ENCODE measurements at places on chromosomes 13 and 19.

- no peak for DNase-seq
Observed at GRCh38 chr13:53631511-53631910, 602.9 kb downstream of the OLFM4 start.

DNA sequence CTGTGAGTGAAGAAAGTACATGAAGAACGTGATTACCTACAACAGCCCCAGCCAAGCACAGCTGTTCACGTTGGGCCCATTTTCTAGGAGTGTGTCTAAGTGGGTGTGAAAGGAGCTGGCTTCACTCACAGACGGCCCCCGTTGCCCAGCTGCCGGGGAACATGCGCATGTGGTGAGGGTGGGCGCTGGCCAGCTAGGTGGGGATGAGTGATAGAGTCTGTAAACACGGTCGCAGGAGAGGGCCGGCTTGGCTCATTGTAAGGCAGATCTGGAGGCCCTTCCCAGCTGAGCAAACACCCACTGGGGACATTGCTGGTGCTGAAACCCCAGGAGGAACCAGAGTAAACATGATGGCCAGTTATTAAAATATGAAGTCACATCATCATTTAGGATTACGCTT lies 160.5 kb downstream of the TEX29 start:
- peak; percentile 64 for DNase-seq

DNA sequence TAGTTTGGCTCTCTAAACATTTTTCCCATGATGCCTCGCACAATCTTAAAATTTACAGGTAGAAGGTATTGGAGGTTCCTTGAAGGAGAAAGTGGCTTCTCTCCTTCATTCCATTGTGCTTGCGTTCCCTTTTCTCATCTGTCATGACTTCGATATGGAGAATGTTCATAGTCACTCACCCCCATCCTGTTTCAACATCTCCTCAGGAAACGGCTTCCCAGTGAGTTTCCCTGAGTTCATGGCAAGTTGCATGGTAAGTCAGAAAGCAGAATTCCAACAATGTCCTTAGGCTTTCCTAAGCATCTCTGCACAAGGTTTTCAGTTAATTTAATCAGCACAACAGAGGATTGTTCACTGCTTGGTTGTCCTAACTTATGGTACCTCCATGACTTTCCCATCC lies 581.8 kb upstream of the SLITRK5 start:
- no peak for DNase-seq

DNA sequence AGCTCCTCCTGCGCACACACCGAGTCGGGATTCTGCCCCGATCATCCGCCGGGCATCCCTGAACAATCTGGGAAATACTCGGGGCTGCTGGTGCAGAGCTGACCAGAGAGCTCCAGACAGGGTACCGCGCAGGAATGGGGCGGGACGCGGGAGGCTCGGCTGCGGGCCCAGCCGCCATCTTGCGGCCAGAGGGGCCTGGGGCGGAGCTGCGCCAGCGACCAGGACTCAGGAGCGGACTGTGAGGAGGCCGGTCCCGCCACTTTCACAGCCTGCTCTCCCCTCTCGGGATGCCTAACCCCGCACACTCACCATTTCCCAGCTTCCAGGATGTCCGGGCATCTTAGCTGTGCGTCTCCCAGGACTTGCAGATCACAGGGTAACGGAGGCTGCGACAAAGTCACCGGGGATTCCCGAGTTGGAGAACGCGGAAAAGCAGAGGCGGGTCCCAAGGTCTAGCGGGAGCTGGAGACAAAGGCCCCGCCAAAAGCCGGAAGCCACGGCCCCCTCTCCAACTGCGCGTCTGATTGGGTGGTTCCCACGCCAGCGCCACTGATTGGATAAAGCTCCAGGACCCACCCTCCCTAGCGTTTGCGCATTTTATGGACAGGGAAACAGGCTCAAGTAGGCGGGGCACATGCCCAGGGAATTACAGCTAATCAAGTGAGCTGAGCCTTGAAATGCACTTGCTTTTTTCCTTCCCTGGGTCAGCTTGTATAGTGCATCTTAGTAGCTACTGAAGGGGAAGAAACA lies 15.8 kb upstream of the ZNF43 start:
- peak; percentile 86 for DNase-seq

DNA sequence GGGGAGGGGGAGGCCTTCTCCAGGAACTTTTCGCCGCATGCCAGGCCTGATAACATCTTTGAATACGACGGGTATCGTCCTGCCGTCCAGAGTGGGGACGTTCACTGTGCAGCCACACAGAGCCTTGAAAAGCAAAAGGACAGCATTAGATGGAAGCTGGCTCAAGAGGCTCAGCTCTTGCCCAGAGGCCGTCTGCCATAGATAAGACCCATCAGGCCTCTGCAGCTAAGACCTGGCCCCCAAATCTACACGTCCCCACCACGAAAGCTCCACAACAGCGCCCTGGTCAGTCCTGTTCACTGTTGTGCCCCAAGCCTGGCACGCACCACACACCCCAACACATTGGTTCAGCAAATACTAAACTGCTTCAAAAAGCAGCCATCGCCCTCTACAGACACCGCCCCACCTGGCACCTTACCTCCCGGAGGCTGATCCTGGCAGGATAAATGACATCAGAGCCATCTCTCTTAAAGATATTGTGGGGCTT lies 2.1 kb downstream of the DNAJB1 start:
- no peak for DNase-seq

- no peak for DNase-seq
Observed at GRCh38 chr19:30393046-30393445, 20.9 kb downstream of the ZNF536 start.

- no peak for DNase-seq
Observed at GRCh38 chr13:95603887-95604555, 40.5 kb downstream of the DZIP1 start.

GRCh38 chr13:90447734-90448101 lies 899.8 kb upstream of the MIR17HG start:
- no peak for DNase-seq

DNA sequence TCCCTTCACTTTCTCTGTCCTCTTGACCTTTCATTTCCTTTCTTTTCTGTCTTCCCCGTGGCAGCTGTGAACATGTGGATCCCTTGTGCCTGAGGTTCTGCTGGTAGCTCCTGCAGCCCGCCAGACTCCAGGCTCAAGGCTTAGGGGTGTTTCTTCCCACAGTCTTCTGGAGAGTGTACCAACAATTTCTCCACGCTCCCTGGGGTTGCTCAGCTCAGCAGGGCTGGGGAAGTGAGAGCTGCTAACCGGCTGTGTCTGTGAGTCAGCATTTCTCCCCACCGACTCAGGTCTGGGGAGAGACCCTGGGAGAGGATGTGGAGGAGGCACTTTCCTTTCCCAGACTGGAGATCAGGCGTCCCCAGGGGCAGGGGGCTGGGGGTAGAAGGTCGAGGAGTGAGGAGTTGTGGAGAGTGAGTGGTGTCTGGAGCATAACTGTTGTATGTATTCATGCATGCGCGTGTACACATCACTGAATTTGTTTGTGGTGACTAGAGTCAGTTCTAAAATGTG lies 193.6 kb downstream of the KCNRG start:
- DNase-seq, result no peak

- DNase-seq, result no peak
Observed at GRCh38 chr13:58434943-58435342, 803.4 kb downstream of the PCDH17 start.

DNA sequence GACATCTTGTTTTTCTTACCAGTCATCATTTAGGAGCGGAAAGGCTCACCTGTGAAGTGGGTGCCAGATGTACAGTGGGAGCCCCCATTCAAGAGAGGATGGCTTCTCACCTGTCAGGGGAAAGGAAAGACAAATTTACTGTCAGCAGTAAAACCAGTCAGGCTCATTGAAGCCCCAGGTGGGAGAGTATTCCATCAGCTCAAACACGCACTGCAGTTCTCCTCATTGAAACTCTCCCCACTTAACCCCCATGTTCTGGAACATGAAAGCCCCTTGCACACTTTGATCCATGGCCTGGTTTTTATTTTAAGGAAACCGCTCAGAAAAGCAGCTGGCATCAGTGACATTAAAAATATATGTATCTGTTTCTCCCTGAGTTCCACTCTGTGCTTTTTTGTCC lies 401.1 kb upstream of the ZNF507 start:
- no peak for DNase-seq

GRCh38 chr13:55705971-55706370 lies 1434.7 kb upstream of the PRR20A start:
- no peak for DNase-seq

DNA sequence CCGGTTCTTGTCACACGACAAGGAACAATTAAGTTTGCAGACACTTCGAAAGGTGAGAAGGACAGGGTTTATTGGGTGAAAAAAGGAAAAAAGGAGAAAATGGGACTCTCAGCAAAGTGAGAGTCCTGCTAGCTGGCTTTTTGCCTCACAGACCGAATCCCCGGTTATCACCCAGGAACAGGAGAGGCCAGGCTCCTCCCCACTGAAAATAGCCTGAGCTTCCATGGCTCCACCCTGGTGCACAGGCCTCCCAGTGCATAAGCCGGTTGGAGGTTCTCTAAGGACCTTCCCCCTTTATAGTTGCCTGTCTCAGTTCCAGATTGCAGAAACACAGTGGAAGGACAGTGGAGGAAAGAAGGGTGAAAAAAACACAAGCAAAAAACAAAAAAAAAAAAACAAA lies 571.7 kb downstream of the KCTD12 start:
- DNase-seq, result no peak

GRCh38 chr13:113927661-113928581 lies 46.0 kb downstream of the C13orf46 start:
- DNase-seq, result no peak

- no peak for DNase-seq
Observed at GRCh38 chr13:110479648-110480047, 81.9 kb downstream of the RAB20 start.

DNA sequence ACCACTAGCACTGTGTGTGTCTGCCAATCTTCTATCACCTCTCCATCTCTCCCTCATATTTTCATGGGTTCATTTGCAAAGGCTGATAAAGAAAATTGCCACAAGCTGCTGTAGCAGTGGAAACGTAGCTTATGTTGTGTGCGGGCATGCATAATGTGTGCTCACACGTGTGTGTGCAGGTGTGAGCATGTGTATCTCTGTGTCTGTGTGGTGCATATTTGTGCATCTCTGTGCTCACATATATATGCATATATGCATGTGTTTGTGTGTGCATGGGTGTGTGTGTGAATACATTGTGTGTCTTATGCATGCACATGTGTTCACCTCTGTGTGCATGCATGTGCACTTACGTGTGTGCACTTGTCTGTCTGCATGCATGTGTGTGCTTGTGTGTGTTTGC lies 181.8 kb upstream of the UBL3 start:
- DNase-seq, result no peak

DNA sequence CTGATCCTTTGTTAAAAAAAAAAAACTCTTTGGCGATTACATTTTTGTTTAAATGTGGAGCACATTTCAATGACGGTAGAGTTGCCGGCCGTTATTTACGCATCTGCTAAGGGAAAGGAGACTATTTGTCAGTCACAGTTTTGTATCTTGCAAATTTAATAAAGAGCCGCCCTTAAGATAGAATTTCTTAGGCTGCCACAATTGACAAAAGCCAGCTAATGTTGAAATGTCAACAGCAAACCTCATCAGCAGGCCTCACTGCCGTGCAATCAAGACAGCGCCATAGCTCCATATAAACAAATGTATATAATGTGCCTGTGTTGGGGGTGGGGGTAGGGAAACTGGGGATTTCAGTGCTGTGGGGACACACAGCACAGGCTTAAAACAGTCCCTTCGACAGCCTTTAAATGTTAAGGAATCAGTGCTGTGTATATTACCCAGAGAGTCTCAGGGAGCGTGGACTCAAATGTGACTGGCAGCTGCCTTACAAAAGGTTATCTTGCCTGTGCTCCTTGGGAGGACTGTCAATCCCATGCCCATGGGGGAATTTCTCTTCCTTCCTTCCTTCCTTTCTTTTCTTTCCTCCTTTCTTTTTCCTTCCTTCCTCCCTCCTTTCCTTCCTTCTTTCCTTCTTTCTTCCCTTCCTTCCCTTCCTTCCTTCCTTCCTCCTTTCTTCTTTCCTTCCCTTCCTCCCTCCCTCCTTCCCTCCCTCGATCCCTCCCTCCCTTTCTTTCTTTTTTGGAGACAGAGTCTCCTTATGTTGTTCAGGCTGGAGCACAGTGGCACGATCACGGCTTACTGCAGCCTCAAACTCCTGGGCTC lies 108.0 kb downstream of the URI1 start:
- peak; percentile 26 for DNase-seq

GRCh38 chr19:3725640-3726310 lies 17.6 kb downstream of the TJP3 start:
- no peak for DNase-seq

DNA sequence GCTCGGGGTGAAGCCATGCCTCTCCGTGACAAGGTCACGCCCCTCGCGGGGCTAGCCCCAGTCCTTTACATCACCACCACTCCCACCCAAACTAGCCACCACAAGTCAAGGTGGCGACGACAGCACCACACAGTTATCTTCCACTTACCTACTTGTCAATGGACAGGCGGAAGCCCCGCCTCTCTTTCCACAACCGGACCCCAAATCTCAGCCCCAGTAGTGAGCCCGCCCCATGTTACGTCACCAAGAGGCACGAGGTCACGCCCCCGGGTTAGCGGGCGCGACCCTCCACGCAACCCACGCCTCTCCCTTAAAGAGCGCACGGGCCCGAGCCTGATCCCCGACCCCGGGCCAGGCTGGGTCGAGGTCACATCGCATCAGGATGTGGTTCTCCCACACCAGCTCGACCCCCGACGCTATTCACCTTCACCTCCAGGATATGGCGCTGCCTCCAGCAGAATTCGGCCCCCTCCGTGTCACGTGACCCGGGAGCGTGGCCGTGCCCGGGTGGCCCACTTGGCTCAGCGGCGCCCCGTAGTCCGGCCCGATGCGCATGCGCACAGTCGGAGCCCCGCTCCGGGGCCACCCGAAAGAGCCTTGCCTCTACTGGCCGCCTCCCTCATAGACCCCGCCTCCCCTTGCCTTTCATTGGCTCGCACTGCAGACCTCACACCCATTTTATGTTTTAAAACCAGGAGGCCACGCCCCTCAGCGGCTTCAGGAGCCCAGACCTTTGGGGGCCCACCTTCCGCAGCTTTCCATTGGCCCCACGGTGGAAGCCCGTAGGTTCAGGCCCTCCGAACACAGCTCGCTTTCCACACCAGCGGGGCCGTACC lies 18.2 kb downstream of the SYDE1 start:
- DNase-seq, result peak; percentile 94

GRCh38 chr19:51681286-51681941 lies 11.7 kb upstream of the SPACA6 start:
- no peak for DNase-seq

- no peak for DNase-seq
Observed at GRCh38 chr19:58549664-58550361, 5.1 kb downstream of the CHMP2A start.

DNA sequence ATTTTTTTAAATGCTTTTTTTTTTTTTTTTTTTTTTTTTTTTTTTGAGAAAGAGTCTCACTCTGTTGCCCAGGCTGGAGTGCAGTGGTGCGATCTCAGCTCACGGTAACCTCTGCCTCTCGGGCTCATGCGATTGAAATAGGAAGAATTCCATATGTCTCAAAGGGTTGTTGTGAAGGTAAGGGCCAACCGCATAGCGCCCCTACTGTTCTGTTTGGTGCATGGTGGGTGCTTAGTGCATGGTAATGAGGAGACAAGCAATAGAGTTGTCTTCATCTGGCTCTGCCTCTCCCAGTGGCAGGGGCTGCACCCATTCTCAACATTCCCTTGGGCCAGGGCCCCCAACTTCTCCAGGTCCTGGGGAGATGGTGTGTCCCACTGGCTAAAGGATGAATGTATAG lies 68.7 kb downstream of the RASL11A start:
- DNase-seq, result peak; percentile 24

- DNase-seq, result no peak
Observed at GRCh38 chr13:31051999-31052398, 109.7 kb downstream of the HSPH1 start.

GRCh38 chr13:35891507-35892441 lies 239.4 kb downstream of the DCLK1 start:
- no peak for DNase-seq

- no peak for DNase-seq
Observed at GRCh38 chr13:90270226-90270625, 1077.3 kb upstream of the MIR17HG start.

Data from NCI-H1930 (cell line).